ENCODE measurements at places on chromosomes 3 and 15. TPM values are rescaled to one million over a fixed set of nuclear protein-coding genes. Genes with fewer than 3 reads are reported as not detected.

GRCh38 chr3:140568842-140569520 is 108.9 kb upstream of the TRIM42 start:
- no peaks in the 10 kb centered on the region for H3K27me3 ChIP-seq
- no peaks in the 10 kb centered on the region for H3K36me3 ChIP-seq
- H3K4me3 ChIP-seq = no peak overlapping the region
- no peak overlapping the region for H3K27ac ChIP-seq

Gene GPR156
- not detected for total RNA-seq

Gene C3orf22
- not detected for total RNA-seq

- no peaks in the 10 kb centered on the region for H3K36me3 ChIP-seq
- no peaks in the 10 kb centered on the region for H3K27me3 ChIP-seq
- H3K27ac ChIP-seq = no peak overlapping the region
- DNase-seq = no peak
- H3K4me1 ChIP-seq = no peaks in the 10 kb centered on the region
- no peak overlapping the region for H3K4me3 ChIP-seq
Observed at GRCh38 chr15:78320183-78320582, 20.0 kb upstream of the CRABP1 start.

DNA sequence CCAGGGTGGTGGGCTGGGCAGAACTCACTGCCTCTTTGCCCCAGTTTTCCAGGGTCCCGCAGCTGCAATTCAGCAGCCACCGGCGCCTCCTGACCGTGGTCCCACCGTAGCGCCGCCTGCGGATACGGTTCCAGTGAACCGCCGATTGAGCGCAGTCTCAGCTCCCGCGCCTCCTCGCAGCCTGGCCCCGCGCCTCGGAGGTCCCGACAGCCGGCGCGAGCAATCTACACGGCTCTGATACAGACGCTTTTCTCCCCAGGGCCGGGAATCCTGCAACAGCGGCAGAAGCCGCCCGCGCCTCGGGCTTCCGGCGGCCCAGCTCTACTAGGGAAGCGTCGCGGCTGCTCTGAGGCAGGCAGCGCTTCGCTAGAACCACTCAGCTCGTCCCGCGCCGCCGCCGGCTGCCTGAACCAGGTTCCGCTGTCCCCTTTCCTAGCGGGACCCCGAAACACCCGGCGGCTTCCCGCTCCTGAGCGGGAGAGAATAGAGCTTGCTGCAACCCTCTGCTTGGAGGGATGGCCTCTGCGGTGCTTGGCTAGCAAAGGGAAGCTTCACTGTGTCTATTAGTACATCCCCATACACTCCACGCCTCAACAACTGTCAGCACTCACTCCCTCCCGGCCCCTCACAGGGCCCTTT is 3.1 kb downstream of the FOXL2NB start:
- peaks cover 7% of the 10 kb centered on the region for H3K36me3 ChIP-seq
- no peak overlapping the region for H3K27ac ChIP-seq
- no peak for DNase-seq
- peaks cover 22% of the 10 kb centered on the region for H3K4me1 ChIP-seq
- H3K27me3 ChIP-seq = peaks cover 63% of the 10 kb centered on the region

Gene RYR3
- total RNA-seq = not detected

- H3K4me3 ChIP-seq = no peak overlapping the region
- no peaks in the 10 kb centered on the region for H3K36me3 ChIP-seq
- no peak overlapping the region for H3K27ac ChIP-seq
- peaks cover 3% of the 10 kb centered on the region for H3K27me3 ChIP-seq
- DNase-seq = no peak
Observed at GRCh38 chr3:197598404-197598980, 42.7 kb upstream of the BDH1 start.

Gene RHO
- total RNA-seq = not detected

Gene GUCA1C
- total RNA-seq = not detected

DNA sequence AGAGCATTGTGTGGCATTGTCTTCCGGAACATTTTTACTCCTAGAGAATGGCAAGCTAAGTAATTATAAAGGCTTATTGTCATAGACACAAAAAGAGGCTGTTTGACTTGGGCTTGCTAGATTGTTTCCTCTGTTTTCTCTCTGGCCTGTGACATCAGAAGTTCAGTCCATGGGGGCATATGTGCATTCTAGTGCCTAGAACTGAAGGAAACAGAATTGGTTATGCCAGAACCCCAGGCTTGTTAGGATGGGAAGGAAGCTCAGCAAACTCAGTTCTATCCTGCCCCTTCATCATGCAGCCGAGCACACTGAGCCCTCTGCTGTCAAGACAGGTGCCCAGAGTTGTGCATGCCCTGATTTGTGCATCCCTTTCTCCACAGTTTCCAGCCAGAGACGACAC is 131.3 kb downstream of the PDE8A start:
- H3K27ac ChIP-seq = no peak overlapping the region
- no peaks in the 10 kb centered on the region for H3K4me1 ChIP-seq
- H3K4me3 ChIP-seq = no peak overlapping the region
- DNase-seq = no peak
- H3K36me3 ChIP-seq = peaks cover 30% of the 10 kb centered on the region

- H3K27ac ChIP-seq = no peak overlapping the region
- DNase-seq = no peak
- H3K4me1 ChIP-seq = peaks cover 27% of the 10 kb centered on the region
- no peaks in the 10 kb centered on the region for H3K36me3 ChIP-seq
- no peak overlapping the region for H3K4me3 ChIP-seq
- peaks cover 4% of the 10 kb centered on the region for H3K27me3 ChIP-seq
Observed at GRCh38 chr3:112083239-112083638, 3.0 kb upstream of the C3orf52 start.

- H3K4me1 ChIP-seq = no peaks in the 10 kb centered on the region
- no peak overlapping the region for H3K4me3 ChIP-seq
- peaks cover 5% of the 10 kb centered on the region for H3K27me3 ChIP-seq
- DNase-seq = no peak
- no peak overlapping the region for H3K27ac ChIP-seq
- no peaks in the 10 kb centered on the region for H3K36me3 ChIP-seq
Observed at GRCh38 chr3:5298453-5298852, 110.9 kb downstream of the EDEM1 start.

- H3K4me3 ChIP-seq = no peak overlapping the region
- H3K27ac ChIP-seq = no peak overlapping the region
- no peak for DNase-seq
- peaks cover 2% of the 10 kb centered on the region for H3K27me3 ChIP-seq
- no peaks in the 10 kb centered on the region for H3K4me1 ChIP-seq
- no peaks in the 10 kb centered on the region for H3K36me3 ChIP-seq
Observed at GRCh38 chr15:78247911-78248310, 13.5 kb upstream of the ACSBG1 start.

DNA sequence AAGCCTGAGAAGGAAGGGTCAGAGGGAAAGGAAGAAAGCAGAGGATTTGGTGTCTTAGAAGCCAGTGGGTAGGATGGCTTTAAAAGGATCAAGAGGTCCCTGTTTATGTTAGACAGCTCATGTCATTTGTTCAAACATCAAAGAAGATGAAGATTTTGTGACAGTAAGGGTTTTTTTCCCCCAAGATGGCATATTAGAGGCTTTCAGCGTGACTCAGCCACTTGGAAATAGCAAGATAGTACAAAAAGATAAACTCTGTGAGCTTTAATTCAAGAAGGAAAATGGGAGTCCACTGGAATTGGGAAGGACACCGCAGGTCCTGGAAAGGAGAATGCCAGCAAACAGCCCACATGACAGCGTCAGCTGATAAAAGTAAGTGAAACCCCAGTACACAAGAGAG is 467.1 kb upstream of the THBS1 start:
- no peaks in the 10 kb centered on the region for H3K4me1 ChIP-seq
- no peaks in the 10 kb centered on the region for H3K36me3 ChIP-seq
- no peak overlapping the region for H3K4me3 ChIP-seq
- DNase-seq = no peak

DNA sequence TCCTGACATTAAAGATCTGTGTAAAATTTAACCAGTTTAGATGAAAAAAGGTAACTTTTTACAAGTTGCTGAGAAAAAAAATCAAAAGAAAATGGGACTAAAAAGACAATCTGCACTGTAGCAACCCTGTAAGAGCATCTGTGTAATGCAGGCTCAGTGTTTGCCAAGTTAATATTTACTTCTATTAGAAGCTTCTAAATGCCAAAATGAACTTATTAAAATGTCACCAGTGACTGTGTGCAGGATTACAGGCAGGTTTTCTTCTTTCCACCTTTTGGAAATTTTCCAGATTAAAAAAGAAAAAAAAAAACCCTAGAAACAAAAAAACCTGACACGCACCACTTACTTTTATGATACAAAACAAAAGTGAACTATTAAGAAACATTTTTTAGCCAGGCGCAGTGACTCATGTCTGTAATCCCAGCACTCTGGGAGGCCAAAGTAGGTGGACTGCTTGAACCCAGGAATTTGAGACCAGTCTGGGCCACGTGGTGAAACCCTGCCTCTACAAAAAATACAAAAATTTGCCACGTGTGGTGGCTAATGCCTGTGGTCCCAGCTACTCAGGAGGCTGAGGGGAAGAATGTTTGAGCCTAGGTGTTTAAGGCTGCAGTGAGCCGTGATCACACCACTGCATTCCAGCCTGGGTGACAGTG is 87.2 kb downstream of the TJP1 start:
- H3K36me3 ChIP-seq = no peaks in the 10 kb centered on the region
- H3K27ac ChIP-seq = no peak overlapping the region
- peaks cover 14% of the 10 kb centered on the region for H3K4me1 ChIP-seq
- H3K4me3 ChIP-seq = no peak overlapping the region
- DNase-seq = no peak

Gene PRSS50
- total RNA-seq = not detected

GRCh38 chr3:156680243-156680914 is 6.0 kb downstream of the TIPARP start:
- no peak for DNase-seq
- no peak overlapping the region for H3K27ac ChIP-seq

Gene ARL6IP5
- 182 TPM for total RNA-seq

Gene CLDN18
- not detected for total RNA-seq

DNA sequence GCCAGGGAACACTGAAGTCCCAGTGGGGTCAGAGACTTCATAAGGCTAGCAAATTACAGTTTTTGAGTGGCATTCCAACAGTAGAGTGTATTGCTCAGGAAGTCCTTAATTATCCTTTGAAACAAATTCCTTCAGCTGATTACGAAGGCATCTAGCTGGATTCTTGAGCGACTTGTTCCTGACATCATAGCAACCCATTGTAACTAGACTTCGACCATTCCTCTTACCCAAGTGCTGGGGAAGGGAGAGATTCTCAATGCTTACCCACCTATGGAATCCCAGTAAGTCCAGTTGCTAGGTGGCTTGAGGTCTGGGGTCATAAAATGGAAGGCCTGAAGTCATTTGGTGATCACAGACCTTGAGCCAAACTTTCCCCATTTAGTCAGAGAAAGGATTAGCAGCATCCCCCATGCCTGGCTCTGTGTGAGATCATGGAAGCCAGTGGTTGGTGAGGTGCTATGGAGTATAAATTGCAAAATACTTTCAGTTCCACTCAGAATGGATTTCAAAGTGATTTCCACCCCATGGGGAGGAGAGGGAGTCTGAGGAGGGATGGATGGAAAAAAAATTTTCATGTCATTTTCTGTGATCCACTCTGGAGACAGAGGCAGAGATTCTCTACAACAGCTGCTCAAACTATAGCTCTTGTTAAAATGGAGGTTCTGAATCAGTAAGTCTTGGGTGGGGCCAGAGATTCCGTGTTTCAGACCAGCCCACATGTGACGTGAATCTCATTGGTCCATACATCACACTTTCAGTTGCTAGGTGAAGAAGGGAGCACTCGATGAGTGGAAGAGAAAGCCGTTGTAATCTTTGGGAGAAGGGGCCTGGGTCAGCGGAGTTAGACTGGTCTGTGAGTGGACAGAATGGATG is 45.7 kb downstream of the CD86 start:
- H3K36me3 ChIP-seq = peaks cover 13% of the 10 kb centered on the region
- H3K4me1 ChIP-seq = peaks cover 18% of the 10 kb centered on the region
- DNase-seq = peak; percentile 78
- H3K4me3 ChIP-seq = peak overlapping the region; percentile 73
- no peak overlapping the region for H3K27ac ChIP-seq
- H3K27me3 ChIP-seq = no peaks in the 10 kb centered on the region

DNA sequence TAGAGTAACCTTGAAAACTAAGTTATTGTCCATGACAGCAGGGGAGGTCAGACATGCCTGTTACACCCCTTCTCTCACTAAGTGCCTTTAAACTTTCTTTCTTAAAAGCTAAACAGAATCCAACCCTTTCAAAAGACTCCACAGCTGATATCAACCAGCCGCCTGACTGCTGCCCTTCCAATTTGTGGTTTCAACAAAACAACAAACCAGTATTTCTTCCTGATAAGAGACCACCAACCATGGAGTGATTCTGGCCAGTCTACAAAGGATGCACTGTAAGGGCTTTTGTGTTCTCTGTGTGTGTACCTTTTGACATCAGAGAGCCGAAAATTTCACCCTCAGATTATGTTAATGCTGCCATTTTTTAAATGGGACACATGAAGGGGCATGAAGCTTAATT is 1204.2 kb downstream of the ROBO2 start:
- H3K4me1 ChIP-seq = no peaks in the 10 kb centered on the region
- no peaks in the 10 kb centered on the region for H3K36me3 ChIP-seq

Gene KBTBD8
- 14.8 TPM for total RNA-seq

Gene AADAC
- not detected for total RNA-seq

Gene GPR62
- total RNA-seq = not detected

Gene LDHAL6B
- not detected for total RNA-seq

DNA sequence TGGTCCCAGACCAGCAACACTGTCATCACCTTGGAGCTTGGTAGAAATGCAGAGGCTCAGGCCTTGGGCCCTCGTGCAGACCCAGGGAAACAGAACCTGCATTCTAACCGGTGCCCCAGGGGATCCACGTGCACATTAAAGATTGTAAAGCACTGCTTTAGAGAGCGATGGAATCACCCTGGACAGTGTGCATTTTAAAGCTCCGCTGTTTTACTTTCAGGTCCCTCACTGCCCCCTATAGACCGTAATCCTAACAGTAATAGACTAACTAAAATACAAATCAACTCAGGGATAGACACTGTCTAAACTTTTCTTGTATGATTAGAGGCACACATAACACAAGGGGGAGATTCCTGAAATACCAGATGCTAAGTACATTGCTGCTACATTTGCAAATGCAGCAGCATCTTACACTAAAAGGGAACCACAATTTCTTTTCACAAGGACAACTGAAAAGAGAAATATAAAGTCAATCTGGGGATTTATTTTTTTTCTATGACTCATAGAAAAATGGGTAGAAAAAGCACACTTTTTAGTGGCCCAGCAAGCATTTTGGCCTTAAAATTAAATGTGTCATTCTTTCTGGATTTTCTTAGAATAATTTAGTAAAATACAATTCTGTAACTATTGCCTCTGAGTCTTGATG is 10.5 kb upstream of the SH3GL3 start:
- no peak overlapping the region for H3K4me3 ChIP-seq
- no peak overlapping the region for H3K27ac ChIP-seq
- no peaks in the 10 kb centered on the region for H3K27me3 ChIP-seq
- DNase-seq = no peak
- H3K4me1 ChIP-seq = no peaks in the 10 kb centered on the region

DNA sequence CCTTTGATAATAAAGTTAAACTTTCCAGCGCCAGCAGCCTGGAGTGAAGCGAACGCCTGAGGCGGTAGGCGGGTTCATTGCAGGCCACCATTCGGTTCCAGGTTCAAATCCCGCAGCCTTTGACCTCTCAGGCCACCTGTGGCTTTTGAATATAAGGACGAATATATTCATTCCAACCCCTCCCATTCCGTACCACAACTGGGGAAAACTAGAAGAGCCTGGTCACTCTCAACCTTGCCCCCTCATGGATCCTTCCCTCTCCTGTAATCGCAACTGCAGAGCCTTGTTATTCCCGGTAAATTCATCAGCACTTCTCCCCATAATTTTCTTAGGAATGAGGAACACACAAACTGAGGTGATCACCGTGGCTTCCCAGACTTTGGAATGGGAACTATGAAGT is 35.2 kb downstream of the ZIC4 start:
- no peak for DNase-seq
- no peak overlapping the region for H3K4me3 ChIP-seq
- H3K27ac ChIP-seq = no peak overlapping the region
- peaks cover 8% of the 10 kb centered on the region for H3K36me3 ChIP-seq
- H3K27me3 ChIP-seq = peaks cover 61% of the 10 kb centered on the region
- H3K4me1 ChIP-seq = no peaks in the 10 kb centered on the region

Measured in activated CD4-positive, alpha-beta memory T cell treated with anti-CD3 and anti-CD28 coated beads, Interleukin-2, amount 10 ng/mL, durations not matched to agents 7 days and 5 days (primary cell).